ENCODE measurements at places on chromosomes 12 and 14. TPM values are rescaled to one million over a fixed set of nuclear protein-coding genes. Genes with fewer than 3 reads are reported as not detected.

COX8C gene
- total RNA-seq = not detected

- H3K27me3 ChIP-seq = no peaks in the 10 kb centered on the region
- no peaks in the 10 kb centered on the region for H3K4me1 ChIP-seq
- no peak overlapping the region for H3K4me3 ChIP-seq
- H3K27ac ChIP-seq = no peak overlapping the region
- H3K36me3 ChIP-seq = no peaks in the 10 kb centered on the region
These were observed 14.7 kb upstream of the LIN7A start for GRCh38 chr12:80952443-80952842.

DNA sequence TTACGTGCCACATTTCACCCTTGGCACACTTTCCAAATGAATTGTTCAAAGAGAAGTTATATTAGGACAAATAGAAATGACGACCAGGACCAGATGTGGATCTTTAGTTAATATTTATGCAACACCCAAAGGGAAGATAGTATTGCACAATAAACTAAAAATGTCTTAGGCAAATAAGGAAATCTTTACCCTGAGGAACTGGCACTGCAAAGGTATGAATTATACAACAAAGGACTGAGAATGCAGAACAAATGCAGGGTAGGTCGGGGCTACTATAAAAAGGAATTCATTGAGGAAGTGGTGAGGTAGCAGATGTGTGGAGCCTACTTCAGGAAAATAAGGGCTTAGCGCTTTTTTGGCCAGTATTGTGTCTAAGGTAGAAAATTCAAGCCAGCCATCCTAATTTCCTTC is 3.9 kb upstream of the TMTC2 start:
- peaks cover under 1% of the 10 kb centered on the region for H3K4me1 ChIP-seq
- peaks cover 5% of the 10 kb centered on the region for H3K27me3 ChIP-seq
- H3K36me3 ChIP-seq = no peaks in the 10 kb centered on the region
- no peak overlapping the region for H3K4me3 ChIP-seq
- no peak for DNase-seq

DNA sequence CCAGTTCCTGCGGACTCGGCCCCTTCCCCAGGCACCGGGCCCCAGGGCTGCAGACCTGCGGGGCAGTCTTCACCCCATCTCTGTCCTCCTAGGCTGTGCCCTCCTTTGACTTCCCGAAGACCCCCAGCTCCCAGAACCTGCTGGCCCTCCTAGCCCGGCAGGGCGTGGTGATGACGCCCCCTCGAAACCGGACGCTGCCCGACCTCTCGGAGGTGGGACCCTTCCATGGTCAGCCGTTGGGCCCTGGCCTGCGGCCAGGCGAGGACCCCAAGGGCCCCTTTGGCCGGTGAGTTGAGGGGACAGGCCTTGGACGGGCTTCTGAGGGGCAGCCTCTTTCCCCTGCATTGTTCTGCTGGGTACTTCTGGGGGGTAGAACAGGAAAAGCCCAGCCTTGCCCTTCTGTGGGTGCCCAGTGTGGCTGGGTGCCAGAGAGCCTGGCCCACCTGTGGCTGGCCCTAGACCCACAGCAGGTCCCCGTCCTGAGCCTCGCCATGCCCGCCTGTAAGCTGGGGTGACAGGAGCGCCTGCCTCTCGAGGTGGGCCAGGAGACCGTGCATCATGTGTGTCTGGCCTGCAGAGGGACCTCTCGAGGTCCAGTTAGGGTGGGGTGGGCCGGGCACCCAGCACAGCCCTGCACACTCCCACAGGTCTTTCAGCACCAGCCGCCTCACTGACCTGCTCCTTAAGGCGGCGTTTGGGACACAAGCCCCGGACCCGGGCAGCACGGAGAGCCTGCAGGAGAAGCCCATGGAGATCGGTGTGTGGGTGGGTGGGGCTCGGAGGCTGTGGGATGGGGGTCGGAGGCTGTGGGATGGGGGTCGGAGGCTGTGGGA is 12.6 kb upstream of the PUS1 start:
- H3K36me3 ChIP-seq = no peaks in the 10 kb centered on the region
- no peak for DNase-seq
- no peaks in the 10 kb centered on the region for H3K4me1 ChIP-seq
- no peak overlapping the region for H3K27ac ChIP-seq

- H3K4me3 ChIP-seq = peak overlapping the region; percentile 82
- H3K4me1 ChIP-seq = peaks cover 12% of the 10 kb centered on the region
- H3K27ac ChIP-seq = peak overlapping the region; percentile 42
- no peak for DNase-seq
- no peaks in the 10 kb centered on the region for H3K36me3 ChIP-seq
These were observed 9.5 kb upstream of the SP7 start for GRCh38 chr12:53345486-53346188.

GRCh38 chr12:12482150-12482761 is 80.4 kb downstream of the DUSP16 start:
- no peaks in the 10 kb centered on the region for H3K27me3 ChIP-seq
- H3K27ac ChIP-seq = peak overlapping the region; percentile 92

DNA sequence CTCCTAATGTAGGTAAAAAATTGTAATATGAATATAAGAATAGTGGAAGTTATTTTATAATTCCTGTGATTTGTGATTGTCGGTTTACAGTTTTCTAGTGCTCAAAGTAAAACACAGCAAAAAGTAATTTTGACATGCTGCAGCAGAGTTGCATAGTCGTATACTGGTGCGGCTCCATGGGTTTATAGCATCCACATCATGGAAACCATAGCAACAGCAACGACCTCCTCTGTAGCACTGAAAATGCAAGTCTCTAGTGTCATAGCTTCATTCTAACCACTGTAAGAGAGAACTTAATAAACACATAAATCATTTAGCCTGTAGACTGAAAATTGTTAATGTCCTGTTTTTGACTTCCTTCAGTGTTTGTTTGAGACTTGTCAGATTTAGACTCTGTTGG is 574.3 kb downstream of the KCNH5 start:
- H3K27me3 ChIP-seq = no peaks in the 10 kb centered on the region
- no peaks in the 10 kb centered on the region for H3K36me3 ChIP-seq
- no peaks in the 10 kb centered on the region for H3K4me1 ChIP-seq
- H3K27ac ChIP-seq = no peak overlapping the region

Data from activated CD8-positive, alpha-beta T cell treated with anti-CD3 and anti-CD28 coated beads for 36 hours (primary cell).